Transverse colon (tissue), 4 donors: ENCODE measurements at places on chromosomes 3 and 15.

DNA sequence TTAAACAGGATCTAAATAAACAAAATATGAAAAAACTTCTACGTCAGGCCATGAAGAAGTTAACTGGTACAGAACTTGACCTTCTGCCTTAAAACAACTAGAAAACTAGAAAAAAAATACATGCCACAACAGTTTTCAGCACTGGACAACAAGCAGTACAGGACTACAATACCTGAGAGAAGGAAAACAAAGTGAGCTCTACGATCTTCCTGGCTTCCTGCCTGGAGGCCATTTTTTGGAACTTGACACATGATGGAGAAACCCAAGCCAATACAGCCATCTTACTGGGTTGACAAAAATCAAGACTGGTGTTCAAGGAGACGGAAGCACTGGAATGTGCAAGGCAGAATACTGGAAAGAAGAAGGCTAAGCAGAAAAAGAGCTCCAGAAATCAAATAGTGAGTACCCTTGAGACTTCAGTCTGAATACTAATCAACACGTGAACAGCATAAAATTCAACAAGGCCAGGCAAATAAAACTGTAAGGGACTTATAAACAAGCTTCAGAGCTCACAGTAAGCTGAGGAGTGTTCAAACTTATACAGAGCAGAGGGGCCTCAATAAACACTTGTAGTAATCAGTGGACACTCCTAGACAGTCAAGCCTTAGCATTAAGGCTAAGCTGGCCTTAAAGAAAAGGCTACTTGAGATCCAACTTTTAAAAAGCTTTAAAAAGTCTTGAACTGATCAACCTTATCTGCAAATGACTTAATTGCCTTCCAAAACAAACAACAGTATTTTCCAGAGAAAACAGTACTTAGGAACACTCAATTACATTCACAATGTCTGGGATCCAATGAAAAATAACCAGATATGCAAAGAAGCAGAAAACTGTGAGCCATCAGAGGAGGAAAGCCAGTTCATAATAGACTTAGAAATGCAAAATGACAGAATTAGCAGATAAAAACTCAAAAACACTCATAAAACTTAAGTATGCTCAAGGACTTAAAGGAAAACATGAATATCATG lies 63.2 kb downstream of the DLG1 start:
- no peak for DNase-seq

- DNase-seq, result peak; percentile 82
Observed at GRCh38 chr15:29670998-29671981, 151.0 kb downstream of the TJP1 start.

DNA sequence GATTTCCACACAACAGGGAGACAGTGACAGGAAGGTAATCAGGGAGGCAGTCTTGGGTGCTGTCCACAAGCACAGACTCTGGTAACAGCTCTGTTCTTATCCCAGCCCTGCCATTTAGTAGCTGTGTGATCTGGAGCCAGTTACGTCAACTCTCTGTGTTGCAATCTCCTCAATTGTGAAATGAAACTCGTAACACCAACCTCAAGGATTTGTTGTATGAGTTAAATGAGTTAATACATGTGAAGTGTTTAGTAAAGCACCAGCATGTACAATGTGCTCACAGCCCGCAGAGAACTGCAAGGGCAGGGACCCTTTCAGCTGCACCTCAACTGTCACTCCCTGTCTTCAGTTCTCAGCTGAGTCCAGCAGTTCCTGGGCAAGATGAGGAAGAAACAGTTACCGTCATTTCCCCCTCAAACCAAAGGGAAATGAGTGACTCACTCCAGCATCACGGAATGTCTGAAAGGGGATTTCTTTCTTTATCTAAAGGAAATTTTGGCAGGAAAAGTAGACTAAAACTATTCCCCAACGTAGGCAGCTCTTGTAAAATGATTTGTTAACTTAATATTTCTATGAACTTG lies 39.9 kb upstream of the MB21D2 start:
- DNase-seq, result peak; percentile 11

DNA sequence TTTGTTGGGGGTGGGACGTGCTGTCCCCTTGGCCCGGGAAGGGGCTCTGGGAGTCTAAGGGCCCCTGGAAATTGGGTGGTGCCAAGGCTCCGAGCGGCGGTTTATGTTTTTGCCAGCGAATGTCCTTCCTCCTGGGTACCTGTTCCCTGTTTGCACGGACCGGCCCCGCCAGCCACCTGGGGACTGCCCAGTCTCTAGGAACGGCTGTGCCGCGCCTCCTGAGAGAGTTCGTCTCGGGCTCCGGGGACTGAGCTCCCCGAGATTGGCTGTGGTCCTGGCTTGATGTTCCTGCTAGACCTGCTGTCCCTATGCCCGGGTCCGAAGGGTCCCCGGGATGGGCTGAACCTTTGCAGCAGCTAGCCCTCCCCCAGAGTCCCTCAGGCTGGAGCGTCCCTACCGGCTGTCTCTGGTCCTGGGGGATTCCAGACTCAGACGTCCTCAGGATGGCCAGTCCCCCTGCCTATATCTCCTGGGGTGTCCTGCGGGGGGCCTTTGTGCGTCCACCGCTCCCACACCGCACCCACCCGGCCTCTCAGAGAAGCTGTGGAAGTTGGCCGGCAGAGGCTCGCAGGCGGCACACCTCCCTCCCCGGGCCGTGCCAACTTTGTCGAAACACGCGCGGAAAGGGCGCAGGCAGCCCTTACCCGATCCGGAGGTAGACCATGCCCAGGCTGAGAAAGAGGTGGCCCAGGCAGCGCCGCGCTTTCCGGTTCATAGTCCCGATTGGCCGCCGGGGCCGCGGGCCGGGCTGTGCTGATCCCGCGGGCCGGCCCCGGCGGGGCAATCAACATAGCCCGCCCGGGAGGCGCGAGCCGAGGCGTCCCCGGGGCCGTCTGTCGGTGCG lies 547 bp downstream of the WNT7A start:
- no peak for DNase-seq

DNA sequence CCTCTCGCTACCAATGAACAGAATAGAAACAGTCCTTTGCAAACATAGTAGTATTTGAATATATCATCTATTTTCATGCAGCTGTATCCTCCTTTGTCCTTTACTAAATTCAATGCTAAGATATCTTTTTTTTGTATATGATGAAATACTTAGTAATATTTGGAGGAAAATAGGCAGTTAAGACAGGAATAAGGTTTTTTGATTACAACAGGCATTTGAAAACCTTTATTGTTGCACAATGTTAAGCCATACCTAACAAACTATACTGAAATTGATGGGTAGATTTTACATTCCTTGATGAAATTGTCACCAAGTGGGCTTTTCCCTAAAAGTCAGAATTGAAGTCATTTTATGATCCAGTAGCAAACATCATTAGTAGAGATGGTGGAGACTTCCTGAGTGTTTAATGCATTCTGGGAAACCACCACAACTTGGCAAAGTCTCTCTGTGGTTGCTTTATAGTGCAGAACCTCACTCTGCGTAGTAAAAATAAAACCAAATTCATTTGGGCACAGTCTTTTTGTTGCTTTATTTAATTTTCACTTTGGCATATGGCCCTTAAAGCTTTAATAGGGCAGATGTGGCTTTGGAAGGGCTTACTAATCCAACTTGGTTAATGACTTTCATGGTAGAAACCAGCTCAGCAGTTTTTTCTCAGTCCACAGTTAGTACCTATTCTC lies 216.0 kb downstream of the DIPK2A start:
- no peak for DNase-seq

DNA sequence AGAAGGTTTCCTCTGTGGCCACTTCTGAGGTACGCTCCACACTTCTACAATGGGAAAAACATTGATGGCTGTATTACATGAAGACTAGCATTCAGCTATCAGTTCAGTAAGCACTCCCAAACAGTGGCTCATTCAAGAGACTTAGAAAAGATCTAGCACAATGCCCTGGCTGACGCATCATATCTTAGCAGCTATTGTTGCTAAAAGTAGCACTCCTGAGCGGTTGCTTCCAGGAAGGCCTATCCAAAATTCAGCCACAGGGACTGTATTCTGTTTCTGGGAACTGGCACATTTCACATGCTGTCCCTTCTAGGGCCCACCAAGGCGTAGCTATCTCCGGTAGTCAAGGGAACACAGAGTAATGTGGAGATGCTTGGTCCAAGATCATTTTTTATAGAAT lies 21.2 kb upstream of the SPRED1 start:
- DNase-seq, result no peak

DNA sequence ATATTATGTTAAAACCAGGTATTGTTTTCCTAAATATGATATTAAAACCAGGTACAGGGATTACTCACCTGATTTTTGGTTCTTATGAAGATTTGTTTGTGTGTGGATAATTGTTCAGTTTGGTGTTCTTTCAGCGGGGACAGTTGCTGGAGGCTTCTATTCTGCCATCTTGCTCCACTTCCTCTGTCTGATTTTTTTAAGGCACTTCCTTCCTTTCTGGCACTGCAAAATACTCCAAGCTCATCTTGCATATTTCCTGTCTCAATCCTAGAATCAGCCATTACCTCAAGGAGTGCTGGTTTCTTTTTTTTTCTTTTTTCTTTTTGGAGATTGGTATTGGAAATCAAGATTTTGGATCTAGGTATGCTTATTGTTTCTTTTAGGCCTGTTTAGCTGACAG lies 229.9 kb downstream of the SV2B start:
- no peak for DNase-seq

- DNase-seq, result no peak
Observed at GRCh38 chr3:170483485-170484262, 65.0 kb downstream of the CLDN11 start.

DNA sequence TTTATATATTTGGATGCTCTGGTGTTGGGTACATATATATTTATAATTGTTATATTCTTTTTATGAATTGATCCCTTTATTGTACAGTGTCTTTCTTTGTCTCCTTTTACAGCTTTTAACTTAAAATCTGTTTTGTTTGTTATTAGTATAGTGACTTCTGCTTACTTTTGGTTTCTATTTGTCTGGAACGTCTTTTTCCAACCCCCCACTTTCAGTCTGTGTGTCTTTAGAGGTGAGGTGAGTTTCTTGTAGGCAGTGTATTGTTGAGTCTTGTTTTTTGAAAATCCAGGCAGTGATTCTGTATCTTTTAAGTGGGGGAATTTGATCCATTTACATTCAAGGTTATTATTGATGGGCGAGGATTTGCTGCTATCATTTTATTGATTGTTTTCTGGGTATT lies 62.0 kb downstream of the AP4E1 start:
- DNase-seq, result no peak

GRCh38 chr3:32557640-32558352 lies 12.9 kb downstream of the DYNC1LI1 start:
- no peak for DNase-seq

- no peak for DNase-seq
Observed at GRCh38 chr3:41129731-41130130, 69.6 kb upstream of the CTNNB1 start.

DNA sequence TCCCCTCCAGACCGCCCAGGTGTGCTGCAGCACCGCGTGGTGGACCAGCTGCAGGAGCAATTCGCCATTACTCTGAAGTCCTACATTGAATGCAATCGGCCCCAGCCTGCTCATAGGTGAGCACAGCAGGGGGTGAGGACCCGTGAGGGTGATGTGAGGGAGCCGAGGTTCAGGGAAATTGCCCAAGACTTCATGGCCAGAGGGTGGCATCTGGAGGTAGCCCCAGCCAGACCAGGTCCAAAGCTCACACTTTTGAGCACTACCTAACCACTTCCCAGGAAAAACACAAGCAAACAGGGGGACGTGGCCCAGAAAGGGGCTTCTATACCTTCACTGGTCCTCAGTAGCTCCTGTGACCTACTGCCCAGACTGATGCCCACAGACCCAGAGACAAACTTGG lies 33.8 kb downstream of the NR1I2 start:
- DNase-seq, result no peak

GRCh38 chr3:170768334-170768801 lies 101.6 kb downstream of the RPL22L1 start:
- DNase-seq, result no peak

- DNase-seq, result peak; percentile 88
Observed at GRCh38 chr3:53219895-53220483, 35.8 kb downstream of the TKT start.

DNA sequence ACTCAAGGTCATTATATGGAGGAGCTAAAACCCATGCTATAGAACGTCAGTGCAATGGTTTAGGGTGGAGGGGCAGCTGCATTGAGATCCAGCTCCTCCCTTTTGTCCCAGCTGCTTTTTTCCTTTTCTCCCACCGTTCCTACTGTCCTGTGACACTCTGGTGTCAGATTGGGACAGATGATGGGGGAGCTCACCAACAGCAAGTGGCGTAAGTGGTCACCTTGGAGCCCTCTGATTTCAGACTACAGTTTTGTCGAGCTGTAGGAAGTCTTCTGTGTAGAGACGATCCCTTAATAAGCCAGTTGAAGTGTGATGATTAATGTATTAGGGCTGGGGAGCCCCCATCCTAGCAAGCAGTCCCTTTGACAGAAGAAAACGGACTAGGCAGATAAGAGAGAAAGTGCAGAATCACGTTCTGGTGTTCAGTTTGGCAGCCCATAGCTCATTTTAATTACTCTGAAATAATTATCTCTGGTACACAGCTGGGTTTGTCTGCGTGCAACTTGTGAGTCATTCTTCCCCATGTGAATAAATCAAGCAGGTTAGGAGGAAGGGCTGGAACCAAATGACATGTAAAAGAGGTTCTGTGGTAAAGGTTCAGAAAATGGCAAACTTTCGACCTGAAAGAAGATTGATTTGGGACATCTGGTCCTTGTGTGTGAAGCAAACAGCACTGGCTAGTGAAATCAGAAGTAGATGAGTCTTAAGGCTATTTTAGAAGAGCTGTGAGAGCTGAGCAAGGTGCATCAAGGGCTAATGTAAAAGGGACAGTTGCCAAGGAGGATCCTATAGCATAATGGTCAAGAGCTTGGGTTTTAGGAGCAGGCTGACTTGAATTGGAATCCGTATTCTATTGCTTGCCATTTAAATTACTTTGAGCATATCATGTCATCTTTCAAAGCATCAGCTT lies 241.4 kb downstream of the EDEM1 start:
- no peak for DNase-seq

DNA sequence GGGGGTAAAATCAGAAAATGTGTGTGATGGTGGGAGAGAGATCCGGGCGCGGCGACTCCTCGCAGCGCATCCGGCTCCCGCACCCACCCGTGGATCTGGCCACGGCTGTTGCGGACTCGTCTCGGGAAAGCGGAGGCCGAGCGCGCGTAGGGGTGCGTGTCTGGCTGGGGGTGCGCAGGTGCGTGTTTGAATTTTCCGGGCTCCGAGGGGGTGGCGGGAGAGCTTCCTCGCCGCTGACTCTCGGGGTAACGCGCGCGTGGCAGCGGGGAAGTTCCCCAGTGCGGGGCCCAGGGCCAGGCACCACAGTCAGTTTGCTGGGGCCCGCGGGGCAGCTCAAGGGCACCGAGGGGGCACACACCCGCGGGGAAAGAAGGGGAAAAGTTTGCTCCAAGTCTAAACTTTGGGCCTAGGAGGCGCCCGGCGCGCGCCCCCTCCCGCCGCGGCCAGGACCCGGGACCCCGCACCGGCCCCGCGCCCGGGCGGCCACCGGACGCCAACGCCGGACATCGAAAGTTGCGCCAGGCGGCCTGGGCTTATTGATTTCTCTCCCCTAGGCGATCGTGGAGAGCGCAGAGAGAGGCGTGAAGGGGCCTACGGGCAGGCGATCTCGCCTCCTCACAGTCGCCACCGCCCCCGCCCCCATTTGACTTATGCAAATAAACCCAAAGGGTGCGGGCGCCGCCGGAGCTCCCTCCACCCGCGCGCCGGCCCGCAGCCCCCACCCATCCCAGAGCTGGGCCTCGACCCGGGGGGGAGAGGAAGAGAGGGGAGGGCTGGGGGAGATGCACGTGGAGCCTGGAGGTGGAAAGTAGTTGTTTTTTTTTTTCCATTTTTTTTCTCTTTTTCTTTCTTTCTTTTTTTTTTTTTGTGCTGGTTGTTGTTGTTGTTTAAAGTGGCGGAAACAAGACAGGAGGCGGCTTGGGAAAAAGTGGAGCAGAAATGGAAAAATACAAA lies 639 bp downstream of the FOXP1 start:
- peak; percentile 85 for DNase-seq
